ENCODE measurements at places on chromosomes 4 and X. TPM values are rescaled to one million over a fixed set of nuclear protein-coding genes. Genes with fewer than 3 reads are reported as not detected.

The CSN2 gene
- total RNA-seq: not detected

The KIT gene
- total RNA-seq: 0.89 TPM

The HSD17B10 gene
- total RNA-seq: 60.2 TPM

The DCAF8L2 gene
- not detected for total RNA-seq

The SPANXA2 gene
- not detected for total RNA-seq

The FAM47E gene
- under 0.01 TPM for total RNA-seq

The CT55 gene
- not detected for total RNA-seq

The SMPX gene
- total RNA-seq: not detected

The LRP2BP gene
- 0.37 TPM for total RNA-seq

The S100G gene
- not detected for total RNA-seq

The GPR143 gene
- not detected for total RNA-seq

The MAGED4 gene
- total RNA-seq: 38.1 TPM

The ARHGAP4 gene
- 2.7 TPM for total RNA-seq

The UGT2B10 gene
- total RNA-seq: not detected

The FGF2 gene
- 40.9 TPM for total RNA-seq

All from uterine smooth muscle cell (primary cell).